ENCODE measurements at places on chromosomes 5 and 9.

DNA sequence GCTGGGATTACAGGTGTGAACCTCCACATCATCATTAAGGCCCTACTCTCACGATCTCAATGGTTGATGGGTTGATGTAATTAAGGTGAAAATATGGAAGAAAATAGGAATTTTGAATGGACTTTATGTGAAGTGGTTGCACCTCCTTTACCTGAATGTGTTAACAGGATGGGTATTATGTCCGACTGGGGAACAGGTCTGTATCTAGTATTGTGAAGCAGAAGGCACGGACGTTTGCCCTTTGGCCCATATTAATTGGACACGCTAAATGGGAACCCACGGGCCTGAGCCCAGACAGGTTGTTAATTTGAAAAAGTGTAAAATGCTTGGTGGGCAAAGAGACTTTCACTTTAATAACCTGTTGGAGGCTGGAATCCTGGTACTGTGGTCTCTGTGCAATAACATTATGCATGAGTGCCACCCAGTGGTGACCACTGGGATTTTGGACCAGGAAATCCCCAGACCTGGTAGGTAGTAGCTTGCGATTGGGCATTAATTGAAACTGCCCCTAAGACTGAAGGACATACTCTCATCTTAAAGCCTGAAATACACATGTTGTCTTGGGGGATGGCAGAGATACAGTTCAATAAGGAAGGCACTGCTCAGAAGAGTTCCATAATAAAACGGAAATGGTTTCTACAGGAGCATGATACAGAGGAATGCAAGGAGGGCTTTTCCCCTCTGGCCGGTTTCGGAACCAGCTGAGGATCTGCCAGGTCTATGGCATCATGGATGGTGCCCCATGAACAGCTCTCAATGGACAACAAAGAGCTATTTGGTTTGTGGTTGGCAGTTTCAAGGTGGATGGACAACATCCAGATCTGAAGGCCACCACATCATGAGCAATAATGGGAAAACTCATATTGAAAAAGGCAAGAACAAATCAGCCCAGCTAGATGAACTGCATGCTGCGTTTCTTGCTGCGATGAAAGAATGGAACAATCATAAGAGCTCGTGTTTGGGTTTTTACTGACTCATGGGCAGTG, 26.2 kb upstream of the BICD2 start:
- H3K4me3 ChIP-seq: no peak overlapping the region
- no peaks in the 10 kb centered on the region for H3K36me3 ChIP-seq
- H3K27ac ChIP-seq: no peak overlapping the region
- peaks cover 11% of the 10 kb centered on the region for H3K27me3 ChIP-seq

DNA sequence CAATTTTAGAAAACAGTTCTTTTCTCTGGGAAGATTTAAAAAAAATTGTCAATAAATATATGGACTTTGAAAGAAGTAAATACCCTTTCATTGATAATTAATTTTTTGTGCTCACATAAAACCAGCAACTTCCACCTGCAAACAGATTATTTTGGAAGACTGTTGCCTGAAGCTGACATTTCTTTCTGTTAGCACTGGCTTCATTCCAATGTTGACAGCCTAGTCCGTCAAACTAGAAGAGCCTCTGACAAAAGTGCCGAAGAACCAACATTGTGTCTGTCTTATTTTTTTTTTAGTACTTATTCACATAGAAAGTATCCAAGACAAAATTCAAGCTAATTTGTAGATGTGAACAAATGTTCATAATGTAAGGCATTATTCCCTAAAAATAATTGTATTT, 108.6 kb upstream of the TMEM161B start:
- no peak for DNase-seq
- peaks cover 14% of the 10 kb centered on the region for H3K4me1 ChIP-seq
- H3K4me3 ChIP-seq: no peak overlapping the region
- H3K27ac ChIP-seq: no peak overlapping the region

GRCh38 chr9:129362287-129363000, 184.4 kb upstream of the IER5L start:
- H3K4me1 ChIP-seq: no peaks in the 10 kb centered on the region
- no peaks in the 10 kb centered on the region for H3K36me3 ChIP-seq
- H3K27ac ChIP-seq: no peak overlapping the region

DNA sequence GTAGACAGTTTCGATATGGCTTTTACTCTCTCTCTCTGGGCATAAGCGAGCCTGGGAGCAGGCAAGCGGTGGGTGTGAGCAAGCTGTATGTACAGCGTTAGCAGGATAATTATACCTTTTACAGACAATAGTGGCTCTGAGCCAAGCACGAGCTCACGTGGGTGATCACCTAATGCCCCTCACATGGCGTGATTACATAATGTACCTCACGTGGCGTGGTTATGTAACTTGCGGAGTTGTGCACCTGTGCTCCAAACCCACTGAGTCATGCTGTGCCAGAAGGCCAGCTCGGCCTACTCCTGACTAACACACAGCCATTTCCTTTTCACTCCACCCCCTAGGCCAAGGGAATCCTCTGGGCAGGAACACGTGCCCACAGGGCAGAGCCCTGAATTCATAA, 797.2 kb downstream of the EFNA5 start:
- no peak overlapping the region for H3K4me3 ChIP-seq
- no peaks in the 10 kb centered on the region for H3K36me3 ChIP-seq
- H3K27me3 ChIP-seq: no peaks in the 10 kb centered on the region
- DNase-seq: no peak
- no peaks in the 10 kb centered on the region for H3K4me1 ChIP-seq

DNA sequence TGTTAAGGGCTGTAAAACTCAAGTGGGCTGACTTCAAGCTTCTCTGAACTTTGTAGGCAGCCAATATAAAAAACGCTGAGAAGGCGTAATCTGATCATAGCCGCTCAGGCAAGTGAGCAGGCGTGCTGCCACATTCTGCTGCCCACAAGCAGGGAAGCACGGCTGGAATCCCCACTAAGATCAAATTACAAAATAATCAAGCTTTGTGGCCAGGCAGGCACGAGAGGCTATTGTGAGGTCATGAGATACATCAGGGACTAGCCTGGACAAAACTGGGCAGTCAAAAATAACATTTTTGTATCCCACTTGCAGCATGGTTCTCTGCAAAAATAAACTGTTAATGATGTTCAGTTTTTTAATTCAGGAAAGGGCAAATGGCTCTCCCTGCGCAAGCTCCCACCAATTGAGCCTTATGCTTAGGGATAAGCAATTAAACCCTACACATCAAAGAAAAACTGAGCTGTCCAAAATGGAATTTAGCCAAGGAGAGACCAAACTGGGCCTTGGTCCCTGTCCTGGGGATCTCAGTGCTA, 64.0 kb downstream of the POU5F2 start:
- no peaks in the 10 kb centered on the region for H3K27me3 ChIP-seq
- DNase-seq: peak; percentile 26
- no peak overlapping the region for H3K27ac ChIP-seq
- no peaks in the 10 kb centered on the region for H3K36me3 ChIP-seq
- H3K4me3 ChIP-seq: no peak overlapping the region
- no peaks in the 10 kb centered on the region for H3K4me1 ChIP-seq

DNA sequence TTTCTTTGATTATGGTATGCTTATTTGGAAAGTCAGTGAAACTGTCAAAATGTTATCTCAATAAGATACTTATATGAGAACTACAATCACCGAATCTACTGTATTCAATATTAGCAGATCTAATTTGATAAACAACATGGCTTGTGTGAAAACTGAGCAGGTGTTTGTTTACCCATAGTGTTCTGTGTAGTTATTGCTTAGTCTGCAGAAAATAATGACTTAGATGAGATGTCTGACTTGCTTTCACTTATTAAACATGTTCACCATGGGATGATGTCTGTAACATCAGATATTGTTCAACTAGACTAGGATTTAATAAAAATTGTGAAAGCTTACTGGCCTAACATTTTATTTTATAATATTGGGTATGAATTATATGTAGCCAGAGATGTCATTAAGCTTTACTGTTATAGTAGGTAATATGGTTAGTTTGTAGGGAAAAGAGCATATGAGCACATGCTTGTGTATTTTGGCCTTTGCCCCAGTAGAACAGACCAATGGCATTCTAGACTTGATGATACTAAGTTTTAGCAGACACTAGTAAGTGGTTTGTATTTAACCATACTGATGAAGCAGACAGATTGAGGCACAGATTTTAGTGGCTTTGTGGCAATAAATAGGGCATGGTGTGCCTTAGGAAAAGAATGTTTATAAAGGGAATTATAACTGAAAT, 16.4 kb downstream of the SUB1 start:
- H3K4me3 ChIP-seq: no peak overlapping the region
- H3K27me3 ChIP-seq: no peaks in the 10 kb centered on the region

DNA sequence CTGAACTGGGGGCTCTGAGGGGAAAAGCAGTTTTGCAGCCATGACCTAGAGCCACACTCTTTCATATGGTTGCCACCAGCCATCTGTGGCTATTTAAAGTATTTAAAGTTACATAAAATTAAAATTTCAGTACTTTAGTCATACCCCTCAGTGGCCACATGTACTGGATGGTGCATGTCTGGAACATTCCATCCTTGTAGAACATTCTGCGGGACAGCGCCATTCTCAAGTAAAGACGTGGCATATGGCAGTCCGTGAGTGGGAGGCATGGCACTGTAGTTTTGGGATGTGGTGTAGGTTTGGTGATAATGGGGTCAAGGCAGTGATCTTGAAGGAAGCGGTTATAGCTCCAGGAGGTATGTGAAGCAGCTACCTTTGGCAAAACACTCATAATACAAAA, 61.4 kb upstream of the NFIL3 start:
- DNase-seq: no peak
- no peak overlapping the region for H3K4me3 ChIP-seq
- H3K27ac ChIP-seq: no peak overlapping the region
- H3K27me3 ChIP-seq: no peaks in the 10 kb centered on the region
- no peaks in the 10 kb centered on the region for H3K4me1 ChIP-seq

DNA sequence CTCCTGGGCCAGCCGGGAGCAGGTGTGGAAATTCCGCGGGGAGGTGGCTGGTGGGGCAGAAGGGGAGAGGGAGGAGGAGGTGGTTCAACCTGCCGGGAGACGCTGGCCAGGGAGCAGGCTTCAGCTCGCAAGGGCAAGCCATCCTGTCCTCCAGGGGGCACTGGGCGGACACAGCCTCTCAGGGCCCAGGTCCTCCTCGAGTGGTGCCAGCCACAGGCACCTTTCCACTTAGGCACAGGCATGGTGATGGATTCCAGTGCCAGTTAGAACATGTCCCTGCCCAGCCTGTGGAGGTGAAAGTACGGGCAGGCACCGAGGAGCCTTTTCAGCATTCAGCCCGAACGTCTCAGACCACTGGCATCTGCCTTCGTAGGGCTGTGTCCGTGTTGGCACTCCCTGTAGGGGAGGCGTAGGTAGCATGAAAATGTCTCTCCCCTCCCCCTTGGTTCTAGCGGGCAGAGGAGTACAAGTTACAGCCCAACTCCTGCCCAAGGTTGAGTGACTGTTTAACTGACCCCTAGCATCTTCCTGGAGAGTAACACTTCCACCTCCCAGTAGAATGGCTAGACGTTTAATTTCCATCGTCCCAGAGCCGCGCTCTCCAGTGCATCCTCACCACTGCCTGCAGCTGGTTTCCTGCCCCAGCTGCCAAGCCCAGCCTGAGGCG, 48.9 kb downstream of the DAB2IP start:
- no peak for DNase-seq
- H3K4me1 ChIP-seq: peaks cover 10% of the 10 kb centered on the region
- peaks cover 11% of the 10 kb centered on the region for H3K36me3 ChIP-seq
- no peak overlapping the region for H3K27ac ChIP-seq

- no peak overlapping the region for H3K27ac ChIP-seq
- H3K4me1 ChIP-seq: no peaks in the 10 kb centered on the region
- no peaks in the 10 kb centered on the region for H3K36me3 ChIP-seq
- H3K4me3 ChIP-seq: no peak overlapping the region
- DNase-seq: no peak
These were observed 950.7 kb upstream of the TYRP1 start for GRCh38 chr9:11742471-11742870.

DNA sequence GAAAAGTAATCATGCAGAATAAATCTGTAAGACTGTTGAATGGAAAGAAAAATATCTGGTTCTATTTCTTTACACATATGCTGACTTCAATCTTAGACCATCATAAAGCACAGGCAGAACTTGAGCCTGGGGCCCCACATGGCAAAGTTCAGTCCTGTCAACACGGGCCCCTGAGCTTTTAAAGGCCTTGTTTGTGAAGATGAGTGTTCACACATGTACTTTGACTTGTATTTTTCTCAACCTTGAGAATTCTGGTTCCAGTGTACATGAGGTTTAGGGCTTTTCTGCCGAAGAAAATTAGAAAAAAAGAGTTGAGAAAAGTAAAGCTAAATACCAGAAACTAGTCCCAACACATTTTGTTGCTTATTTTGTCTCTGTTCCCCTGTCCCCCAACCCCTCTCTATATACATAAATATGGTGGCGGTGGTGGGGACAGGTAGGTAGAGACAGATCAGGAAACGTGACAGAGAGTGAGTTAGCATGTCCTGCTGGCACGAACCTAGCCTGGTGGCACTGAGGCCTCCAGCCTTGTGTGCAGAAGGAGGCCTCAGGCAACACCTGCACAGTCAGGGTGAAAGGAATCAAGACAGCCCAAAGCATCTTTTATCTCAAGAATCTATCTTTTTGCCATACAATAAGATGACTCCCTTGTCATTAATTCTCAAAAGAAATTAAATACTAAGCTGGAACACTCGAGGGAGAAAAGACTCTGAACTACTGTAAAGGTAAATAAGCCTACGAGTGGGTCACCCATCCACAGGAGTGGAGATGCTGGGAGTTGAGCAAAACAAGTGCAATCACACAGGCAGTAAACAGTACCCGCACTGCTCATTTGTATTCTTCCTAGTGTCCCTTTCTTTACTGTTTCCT, 22.9 kb downstream of the LIFR start:
- H3K27ac ChIP-seq: peak overlapping the region; percentile 92
- H3K36me3 ChIP-seq: no peaks in the 10 kb centered on the region
- no peaks in the 10 kb centered on the region for H3K27me3 ChIP-seq
- DNase-seq: peak; percentile 91
- peaks cover 40% of the 10 kb centered on the region for H3K4me1 ChIP-seq

DNA sequence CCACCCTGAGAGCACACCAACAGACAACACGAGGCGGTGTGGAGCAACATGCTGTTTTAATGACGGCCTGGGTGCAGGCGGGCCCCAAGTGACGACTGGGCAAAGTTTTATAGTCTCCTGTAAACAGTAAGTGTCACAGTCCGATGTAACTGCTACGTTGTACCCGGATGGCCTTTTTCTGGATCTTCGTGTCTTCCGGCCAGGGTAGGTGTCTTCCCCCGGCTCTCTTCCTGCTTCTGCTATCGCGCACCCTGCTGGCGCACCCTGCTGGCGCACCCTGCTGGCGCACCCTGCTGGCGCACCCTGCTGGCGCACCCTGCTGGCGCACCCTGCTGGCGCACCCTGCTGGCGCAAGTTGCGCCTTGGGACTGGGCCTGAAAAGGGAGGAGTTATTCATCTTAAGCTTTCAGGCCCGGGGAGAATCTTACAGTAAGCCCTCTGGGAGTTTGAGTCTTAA, 143.0 kb upstream of the TARS1 start:
- DNase-seq: no peak
- H3K4me3 ChIP-seq: no peak overlapping the region
- no peak overlapping the region for H3K27ac ChIP-seq
- no peaks in the 10 kb centered on the region for H3K27me3 ChIP-seq

DNA sequence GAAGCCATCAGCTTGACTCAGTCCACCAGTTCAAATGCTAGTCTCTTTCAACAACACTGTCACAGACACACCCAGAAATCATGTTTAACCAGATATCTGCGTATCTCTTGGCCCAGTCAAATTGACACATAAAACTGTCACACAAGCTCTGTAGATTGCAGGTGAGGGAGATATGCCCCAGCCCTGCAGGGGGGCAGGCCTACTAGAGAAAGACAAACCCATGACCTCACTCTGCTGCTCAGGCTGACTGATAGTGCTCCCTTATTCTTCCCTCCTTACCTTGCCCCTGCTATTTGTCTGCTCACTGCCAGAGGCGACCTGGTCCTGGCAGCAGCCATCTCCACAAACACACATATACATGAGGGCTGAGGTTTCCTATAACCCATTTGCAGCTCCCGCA, 351.3 kb downstream of the DRD1 start:
- H3K27ac ChIP-seq: no peak overlapping the region
- no peaks in the 10 kb centered on the region for H3K4me1 ChIP-seq
- H3K36me3 ChIP-seq: no peaks in the 10 kb centered on the region
- no peaks in the 10 kb centered on the region for H3K27me3 ChIP-seq
- DNase-seq: peak; percentile 79

All from large intestine (tissue), 12 donors.